ENCODE measurements at places on chromosomes 1 and 21.
A peak's percentile ranks its signal among the peaks of the same experiment; 100 is the strongest.

DNA sequence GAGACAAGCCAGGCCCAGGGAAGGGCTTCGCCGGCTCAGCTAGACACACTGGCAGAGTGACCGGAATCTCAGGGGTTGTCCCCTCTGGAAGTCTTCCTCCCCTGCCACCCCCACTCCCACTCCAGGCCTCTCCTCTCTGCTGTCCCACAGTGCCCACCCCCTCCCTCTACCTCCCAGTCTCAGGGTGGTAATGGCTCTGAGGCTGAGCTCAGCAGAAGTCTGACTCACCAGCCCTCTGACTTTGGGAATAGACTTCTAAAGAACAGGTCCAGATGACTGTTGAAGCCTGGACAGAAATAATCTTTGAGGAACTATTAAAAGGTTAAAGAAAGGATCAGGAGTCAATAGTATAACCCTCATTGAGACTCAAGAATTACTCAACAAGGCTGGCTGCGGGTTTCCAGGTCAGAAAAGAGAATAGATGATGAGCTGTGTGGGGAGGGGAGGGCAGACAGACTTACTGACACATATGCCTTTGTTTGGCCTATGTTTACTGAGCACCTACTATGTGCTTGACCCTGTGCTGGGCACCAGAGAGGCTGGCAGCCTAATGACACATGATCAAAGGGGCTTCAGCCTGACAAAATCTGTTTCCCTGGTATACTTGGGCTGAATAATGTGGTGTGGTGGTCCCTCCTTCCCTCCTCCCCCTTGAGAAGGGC lies 8.2 kb downstream of the HCRTR1 start:
- no peak for DNase-seq

GRCh38 chr21:28487455-28488070 lies 505.1 kb downstream of the LTN1 start:
- DNase-seq: no peak

GRCh38 chr1:208030288-208031091 lies 119.6 kb upstream of the CD34 start:
- no peak for DNase-seq

DNA sequence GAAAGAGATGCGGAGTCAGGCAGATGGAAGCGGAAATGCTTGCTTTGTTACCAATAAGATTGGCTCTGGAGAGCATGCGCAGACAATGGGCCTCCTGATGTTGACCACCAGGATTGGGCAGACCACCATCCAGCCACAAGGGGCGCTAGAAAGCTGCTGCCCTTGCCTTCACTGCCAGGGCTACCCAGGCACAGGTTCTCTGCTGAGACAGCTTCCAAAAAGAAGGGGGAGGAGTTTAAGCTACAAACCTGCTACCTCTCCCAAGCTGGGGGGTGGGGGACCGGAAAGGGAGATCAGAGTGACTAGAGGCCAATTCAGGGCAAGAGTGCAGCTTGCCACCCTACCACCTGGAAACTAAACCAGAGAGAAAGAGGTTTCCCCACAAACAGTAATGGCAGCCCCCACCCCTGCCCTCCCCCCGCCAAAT lies 369.7 kb downstream of the RRAGC start:
- DNase-seq: peak; percentile 77

DNA sequence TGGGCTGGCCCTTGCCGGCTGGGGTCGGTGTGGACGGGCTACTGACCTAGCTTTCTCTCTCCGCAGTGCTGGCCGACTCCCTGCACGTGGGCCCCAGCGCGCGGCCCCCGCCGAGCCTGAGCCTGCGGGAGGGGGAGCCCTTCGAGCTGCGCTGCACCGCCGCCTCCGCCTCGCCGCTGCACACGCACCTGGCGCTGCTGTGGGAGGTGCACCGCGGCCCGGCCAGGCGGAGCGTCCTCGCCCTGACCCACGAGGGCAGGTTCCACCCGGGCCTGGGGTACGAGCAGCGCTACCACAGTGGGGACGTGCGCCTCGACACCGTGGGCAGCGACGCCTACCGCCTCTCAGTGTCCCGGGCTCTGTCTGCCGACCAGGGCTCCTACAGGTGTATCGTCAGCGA lies 34.9 kb downstream of the PTGFRN start:
- DNase-seq: no peak

DNA sequence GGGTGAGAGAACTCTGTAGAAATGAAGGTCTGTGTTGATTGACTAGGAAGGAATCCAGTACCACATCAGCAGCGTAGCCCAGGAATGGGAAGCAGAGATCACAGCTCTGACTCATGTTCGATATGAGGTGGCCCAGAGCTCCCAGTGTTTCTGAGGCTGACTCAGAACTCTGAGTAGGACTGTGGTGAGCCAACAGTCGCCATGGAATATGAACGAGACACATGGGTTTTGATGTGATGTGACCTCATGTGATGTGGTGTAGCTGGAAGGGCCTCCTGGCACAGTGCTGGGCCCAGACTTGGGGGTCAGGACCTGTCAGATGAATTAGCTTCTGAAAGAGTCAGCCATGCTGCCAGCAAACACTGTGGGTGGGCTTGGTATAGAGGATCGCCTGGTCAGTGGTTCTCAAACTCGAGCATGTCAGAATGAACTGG lies 237.0 kb downstream of the MRPL39 start:
- DNase-seq: peak; percentile 48

GRCh38 chr1:157153746-157154145 lies 15.6 kb upstream of the ETV3 start:
- no peak for DNase-seq

- no peak for DNase-seq
Measured at GRCh38 chr1:31523769-31524168, 52.5 kb upstream of the TINAGL1 start.

DNA sequence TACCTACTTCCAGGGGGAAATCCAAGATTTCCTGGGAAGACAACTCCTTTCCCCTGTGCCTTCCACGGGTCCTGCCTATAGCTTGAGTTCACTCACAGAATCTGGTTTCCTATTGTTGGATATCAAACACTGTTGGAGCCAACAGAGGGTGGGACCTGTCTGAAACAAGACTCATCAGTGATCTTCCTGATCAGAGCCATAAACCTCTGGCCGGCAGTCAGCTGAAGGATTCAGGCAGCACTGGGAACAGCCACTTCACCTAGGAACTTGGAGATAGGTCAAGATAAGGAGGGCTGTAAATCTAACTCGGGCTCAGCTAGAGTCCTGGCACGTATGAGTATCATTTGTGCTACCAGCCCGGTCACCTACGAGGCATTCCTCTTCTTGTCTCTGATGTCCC lies 23.3 kb downstream of the SH3BP5L start:
- DNase-seq: no peak

DNA sequence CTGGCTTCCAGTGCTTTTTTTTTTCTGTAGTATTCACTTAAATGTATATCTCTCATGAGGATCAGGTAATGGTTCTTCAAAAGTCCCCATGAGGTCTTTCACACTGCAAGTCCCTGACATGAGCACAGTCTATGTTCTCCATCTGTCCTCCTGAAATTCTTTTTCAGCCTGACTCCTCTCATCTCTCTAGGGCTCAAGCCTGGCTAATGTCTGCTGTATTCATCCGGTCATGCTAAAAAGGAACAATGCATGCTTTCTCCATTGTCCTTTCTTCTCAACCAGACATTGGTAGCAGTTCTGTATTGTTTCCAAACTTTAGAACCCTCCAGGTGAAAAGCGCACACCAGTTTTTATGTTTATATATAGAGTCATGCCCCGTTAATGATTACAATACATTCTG lies 368.3 kb upstream of the OLFM3 start:
- DNase-seq: no peak

GRCh38 chr1:65791801-65792668 lies 660 bp upstream of the PDE4B start:
- no peak for DNase-seq

GRCh38 chr1:156804026-156804425 lies 12.6 kb downstream of the SH2D2A start:
- no peak for DNase-seq

- DNase-seq: no peak
Measured at GRCh38 chr21:44872649-44873355, 688 bp downstream of the PTTG1IP start.

DNA sequence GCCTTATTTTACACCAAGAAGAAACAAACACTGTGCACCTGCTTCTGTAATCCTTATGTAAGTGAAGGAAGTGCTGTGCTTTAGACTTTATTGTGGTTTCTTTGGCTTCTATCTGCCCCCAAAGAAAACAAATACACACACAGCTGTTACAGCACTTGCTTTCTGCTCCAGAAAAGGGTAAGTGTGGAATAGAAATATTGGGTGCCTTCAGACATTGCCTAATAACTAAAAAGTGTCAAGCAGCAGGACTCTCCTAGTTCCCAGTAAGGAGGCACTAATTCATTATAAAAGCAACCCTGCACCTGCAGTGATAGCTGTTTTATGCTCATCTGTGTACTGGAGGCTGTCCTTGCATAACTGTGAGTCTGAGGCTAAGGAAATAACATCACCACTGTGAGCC lies 23.4 kb upstream of the PRRX1 start:
- no peak for DNase-seq

DNA sequence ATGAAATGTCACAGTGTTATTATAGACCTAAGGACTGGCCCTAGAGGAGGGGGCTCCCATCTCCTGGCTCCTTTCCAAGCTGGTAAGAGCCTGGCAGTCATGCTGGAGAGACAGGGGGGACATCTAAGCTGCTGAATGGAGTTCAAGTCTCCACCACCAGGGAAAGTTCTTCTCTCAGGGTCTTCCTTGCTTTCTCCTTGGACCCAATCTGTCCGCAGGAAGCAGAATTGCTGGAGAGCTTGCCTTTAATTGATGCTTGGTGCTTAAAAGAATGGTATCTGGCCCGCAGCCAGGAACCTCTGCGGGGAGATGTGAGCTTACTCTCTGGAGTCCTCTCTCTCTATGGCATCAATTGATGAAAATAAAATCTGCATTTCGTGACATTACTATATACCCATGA lies 25.1 kb downstream of the IRF2BP2 start:
- DNase-seq: no peak

DNA sequence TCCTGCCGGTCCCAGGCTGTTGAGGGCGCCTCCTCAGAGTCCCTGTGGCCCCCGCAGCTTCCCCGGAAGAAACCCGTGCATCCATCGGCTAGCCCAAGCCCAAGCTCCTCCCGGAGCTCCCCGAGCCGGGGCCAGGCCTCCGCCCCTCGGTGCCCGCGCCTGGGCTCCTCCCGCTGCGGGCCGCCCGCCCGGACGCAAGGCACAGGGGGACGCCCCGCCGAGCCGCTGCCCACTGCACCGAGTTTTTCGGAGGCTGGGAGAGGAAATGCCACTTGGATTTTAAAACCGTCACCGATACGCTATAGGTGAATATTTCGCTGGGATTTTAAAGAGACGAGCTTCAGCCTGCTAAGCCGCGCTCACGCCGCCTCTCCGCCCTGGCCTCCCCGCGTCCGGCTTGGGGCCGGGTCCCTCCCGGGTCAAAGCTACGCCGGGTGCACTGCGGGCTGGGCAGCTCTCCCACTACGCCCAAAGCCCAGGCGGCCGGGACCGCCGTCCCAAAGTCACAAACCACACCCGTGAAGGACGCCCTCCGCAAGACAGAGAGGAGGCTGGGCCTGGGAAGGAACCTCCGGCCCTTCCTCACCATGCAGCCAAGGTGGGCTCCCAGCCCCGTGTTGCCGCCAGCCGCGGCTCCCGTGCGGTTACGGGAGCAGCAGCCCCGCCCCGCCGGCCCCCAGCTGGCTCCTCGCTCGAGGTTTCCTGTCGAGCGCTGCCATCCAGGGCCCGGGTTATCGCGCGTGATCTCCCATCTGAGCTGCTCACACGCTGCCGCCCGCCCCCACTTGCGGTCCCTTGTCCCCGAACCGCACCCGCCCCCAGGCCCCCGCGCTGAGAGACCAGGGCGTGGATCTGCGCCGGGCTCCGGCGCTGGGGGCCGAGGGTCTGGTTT lies 63.2 kb downstream of the CD247 start:
- DNase-seq: peak; percentile 85

DNA sequence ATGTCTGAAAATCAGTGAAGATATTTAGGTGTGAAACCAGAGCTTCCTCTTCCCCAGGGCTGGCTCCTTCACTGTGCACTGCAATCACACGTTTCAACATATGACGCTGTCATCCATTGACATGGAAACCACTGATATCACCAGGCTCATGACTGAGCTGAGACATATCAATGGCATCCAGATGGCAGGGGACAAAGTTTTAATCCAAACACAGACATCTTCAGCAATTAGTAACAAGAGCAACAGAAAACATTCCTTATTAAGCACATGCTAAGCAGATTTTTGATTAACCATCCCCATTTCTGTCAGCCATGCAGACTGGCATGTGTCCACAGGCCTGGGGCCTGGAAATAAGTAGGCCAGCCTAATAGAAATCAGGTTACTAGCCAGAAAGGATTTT lies 108.0 kb upstream of the ADAR start:
- DNase-seq: no peak

DNA sequence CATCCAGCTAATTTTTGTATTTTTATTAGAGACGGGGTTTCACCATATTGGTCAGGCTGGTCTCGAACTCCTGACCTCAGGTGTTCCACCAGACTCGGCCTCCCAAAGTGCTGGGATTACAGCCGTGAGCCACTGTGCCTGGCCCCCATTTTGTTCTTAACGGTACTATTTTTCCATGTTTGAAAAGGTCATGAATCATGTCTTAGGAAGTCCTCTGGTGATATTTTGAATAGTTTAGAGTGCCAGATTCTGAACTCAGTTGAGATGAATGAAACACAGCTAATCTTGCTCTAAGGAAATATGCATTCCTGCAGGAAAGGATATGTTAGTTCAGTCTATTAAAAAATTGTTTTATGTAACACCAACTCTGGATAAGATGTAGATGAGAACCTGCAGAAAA lies 62.6 kb upstream of the ATP2B4 start:
- DNase-seq: no peak

DNA sequence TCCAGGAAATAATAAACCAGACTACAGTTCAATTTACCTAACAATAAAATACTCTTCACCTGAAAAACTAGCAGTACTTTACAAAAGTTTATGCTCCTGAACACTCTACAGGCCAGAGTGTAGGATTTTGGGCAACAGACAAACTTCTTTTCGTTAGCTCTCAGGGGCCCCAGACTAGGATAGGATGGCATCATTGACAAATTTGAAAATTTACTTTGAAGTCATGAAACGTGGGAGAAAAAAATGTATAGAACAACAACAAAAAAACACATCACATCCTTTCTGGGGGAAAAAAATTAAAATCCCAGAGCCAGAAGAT lies 1.2 kb downstream of the PTP4A2 start:
- DNase-seq: no peak

GRCh38 chr1:59685666-59686065 lies 129.1 kb upstream of the HOOK1 start:
- no peak for DNase-seq

- DNase-seq: no peak
Measured at GRCh38 chr1:232562855-232563510, 67.0 kb downstream of the SIPA1L2 start.
